ENCODE measurements at places on chromosomes 3 and 15.

GRCh38 chr3:51691949-51692348 lies 14.9 kb upstream of the GRM2 start:
- no peak for DNase-seq

DNA sequence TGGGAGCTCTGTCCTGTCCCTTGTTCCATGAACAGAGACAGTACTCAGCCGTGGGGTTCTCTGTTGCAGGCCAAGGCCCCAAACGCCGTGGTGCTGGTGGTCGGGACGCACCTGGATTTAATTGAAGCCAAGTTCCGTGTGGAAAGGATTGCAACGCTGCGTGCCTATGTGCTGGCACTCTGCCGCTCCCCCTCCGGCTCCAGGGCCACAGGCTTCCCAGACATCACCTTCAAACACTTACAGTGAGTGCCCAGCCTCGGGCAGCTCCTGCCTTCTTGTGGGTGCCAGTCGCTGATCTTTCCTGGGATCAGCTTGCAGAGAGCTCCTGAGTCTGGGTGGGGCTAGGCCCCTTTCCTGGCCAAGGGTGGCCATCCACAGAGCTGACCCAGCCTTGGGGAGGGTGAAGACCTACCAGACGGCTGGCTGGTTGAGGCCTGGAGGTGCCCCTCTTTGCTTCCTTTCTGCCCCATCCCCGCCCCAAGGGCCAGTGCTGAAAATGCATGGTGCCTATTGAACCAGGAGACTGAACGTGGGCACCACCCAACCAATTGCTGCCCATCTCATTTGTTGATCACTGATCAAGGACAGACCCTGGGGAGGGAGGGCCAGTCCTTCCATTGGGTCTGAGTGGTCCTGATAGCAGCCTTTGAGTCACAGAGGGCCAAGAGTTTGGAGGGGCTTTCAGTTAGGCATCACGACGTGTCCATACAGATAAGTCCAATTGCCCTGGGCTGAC lies 106.9 kb downstream of the LRRK1 start:
- DNase-seq, result peak; percentile 9

GRCh38 chr15:93047621-93048425 lies 41.2 kb downstream of the RGMA start:
- no peak for DNase-seq

DNA sequence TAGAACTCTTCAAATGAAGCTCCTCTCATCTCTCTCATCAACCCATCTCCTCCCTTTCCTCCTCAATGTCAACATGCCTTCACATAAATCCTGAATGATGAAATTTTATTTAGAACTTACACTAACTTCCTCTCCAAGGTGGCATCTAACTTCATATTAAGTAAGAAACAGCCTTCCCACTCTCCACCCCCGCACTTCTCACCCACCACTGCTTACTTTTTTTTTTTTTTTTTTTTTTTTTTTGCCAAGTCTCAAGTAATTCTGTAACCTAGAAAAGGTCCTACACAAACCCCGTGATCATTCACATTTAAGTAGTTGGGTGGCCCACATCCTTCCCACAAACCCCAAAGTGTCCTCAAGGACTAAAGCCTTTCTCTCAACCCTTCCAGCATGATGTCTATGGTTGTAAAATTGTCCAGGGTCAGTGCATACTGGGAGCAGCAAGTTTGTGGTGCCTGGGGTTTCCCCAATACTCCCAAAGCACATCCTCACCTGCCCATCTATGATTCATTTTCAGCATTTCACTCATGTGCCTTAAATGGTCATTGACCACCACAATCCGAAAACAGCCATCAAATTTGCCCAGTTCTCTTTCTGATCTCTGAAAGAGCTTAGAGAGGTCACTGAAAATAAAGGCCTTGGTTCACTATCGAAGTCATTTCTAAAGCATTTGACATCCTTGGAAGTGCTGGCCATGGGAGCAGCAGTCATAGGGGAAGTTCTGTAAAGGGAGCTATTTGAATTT lies 47.2 kb downstream of the CD86 start:
- DNase-seq, result no peak

GRCh38 chr3:133410191-133410892 lies 10.5 kb downstream of the BFSP2 start:
- no peak for DNase-seq

GRCh38 chr3:29789686-29790085 lies 508.8 kb downstream of the RBMS3 start:
- no peak for DNase-seq

- DNase-seq, result no peak
These were observed 22.9 kb downstream of the RAB8B start for GRCh38 chr15:63212050-63213004.

- no peak for DNase-seq
These were observed 222.8 kb downstream of the FAM43A start for GRCh38 chr3:194908496-194908895.

DNA sequence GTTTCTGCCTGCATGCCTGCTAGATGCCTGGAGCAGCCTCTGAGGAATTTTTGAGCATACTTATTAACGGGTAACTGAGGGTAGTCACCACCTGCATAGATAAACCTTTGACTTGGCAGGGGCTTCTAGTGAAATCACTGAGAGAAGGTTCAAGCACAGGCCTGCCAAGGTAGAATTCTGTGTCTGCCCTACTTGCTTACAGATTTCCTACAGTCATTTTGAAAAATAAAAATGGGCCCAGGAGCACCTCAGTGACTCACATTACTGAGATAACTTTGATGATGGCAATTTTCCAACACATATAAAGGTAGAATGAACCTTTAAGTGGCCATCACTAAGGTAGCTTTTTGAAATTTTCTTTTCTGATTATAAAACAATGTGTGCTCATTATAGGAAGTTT lies 10.8 kb downstream of the CRTAP start:
- DNase-seq, result no peak

DNA sequence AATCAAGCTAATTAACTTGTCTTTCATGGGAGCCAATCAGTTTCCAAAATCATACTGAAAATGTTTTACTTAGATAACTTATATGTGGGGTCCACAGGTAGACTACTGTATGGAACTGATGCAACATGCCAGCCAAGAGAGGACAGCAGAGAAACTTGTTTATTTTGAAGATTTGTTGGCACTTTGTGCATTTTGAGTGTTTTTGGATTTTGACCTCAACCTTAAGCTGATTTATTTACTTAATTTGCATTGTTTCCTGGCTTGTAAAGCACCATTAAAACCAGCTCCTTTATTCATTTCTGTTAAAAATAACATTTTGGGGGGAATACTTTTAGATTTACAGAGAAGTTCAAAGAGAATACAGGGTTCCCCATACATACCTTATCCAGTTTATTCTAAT lies 166.6 kb downstream of the MCTP2 start:
- DNase-seq, result no peak

DNA sequence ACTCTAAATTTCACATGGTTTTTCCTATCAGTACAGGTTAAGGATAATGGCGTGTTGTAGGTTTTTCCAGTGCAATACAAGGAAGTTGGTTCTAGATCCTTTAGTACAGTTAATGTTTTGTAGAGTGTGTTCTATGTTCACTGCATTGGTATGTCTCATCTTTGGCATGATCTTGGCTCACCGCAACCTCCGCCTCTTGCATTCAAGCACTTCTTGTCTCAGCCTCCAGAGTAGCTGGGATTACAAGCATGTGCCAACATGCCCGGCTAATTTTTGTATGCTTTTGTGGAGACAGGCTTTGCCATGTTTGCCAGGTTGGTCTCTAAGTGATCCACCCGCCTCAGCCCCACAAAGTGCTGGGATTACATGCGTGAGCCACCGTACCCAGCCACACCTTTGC lies 30.4 kb downstream of the SNRPN start:
- DNase-seq, result no peak

DNA sequence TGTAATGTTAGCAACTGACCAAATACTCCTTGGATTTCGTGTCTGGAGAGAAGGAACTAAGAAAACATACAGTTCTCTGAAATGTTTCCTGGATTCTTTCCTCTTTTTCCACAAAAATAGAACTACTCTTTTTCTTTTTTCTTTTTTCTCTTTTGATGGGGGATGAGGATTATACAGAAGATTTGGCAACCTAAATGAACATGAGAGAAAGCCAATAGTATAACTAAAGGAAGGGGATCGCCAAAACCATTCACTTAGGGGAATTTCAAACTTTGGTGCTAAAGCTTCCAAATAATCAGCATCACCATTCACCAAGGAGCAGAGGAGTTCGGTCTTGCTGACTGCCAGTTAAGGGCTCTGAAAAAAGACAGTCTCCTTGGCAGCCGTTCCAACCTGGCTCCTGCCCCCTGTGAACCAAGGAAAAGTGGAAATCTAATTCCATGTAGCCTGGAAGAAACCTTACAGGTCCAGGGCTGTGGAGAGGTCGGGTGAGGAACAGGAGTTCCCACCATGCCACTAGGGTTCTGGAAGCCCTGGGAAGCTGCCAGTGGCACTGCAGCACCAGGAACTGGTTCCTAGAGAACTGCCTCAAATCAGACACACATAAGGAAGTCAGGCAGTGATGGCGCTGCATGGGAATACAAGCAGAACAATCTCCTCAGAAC lies 176.9 kb downstream of the TNIK start:
- no peak for DNase-seq

DNA sequence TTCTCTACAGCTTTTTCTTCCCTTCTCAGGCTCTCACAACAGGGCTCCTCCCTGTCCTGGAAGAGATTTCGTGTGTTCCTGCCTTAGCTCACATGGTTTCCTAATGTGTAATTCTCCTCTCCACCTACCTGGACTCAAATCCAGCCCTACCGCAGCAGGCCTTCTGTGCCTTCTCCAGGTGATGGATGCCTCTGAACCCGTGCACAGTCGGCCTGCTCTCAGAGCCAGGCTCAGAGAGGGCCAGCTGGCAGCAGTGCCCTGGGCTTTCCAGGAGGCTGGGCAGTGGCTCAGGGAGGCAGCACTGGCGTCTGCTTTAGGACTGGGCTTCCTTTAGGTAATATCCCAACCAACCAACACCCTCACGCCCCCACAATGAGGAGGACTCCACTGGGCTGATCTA lies 123.2 kb upstream of the TMC3 start:
- DNase-seq, result no peak

- no peak for DNase-seq
These were observed 24.6 kb upstream of the MCCC1 start for GRCh38 chr3:183123891-183124290.

DNA sequence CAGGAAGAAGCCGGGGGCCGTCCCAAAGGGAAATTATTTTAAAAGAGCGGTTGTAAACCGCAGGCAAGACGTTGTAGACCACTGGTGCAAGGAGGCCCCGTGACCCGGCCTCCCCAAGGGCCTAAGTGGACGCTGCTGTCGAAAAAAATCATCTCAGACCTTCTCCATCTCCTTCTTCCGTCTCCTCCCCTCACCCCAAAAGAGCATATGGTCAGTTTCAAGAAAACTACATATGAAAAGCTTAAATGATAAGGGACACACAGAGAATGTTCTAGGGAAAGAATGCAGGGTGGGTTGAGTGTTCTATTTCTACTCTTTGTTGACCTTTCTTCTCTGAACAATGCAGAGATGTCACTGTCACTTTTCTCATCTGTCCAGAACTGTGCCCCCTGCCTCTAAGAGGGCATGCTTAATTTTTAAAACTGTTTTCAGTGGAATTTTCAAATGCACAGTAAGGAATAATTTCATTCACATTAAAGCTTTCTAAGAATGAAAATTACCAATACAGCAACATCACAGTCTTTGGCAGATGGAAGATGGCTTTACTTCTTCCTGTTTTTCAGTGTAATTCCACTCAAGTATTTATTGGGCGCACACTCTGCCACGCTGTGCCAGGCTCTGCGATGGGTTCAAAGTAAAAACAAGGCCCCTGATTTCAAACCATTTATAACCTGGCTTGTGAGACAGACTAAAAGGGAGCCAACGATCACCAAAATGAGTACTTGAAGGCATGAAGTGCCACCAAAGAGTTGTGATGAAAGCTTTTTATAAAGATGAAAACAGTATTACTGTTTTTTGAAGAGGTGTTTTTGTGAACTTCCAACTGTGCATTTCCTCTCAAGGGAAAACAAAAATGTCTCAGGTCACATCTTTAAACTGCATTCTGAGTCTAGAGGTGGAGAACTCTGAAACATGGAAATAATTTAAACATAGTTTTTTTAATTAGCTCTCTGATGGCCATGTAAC lies 891 bp upstream of the TOP2B start:
- no peak for DNase-seq

- no peak for DNase-seq
These were observed 98.4 kb downstream of the NAALADL2 start for GRCh38 chr3:174957551-174958001.

DNA sequence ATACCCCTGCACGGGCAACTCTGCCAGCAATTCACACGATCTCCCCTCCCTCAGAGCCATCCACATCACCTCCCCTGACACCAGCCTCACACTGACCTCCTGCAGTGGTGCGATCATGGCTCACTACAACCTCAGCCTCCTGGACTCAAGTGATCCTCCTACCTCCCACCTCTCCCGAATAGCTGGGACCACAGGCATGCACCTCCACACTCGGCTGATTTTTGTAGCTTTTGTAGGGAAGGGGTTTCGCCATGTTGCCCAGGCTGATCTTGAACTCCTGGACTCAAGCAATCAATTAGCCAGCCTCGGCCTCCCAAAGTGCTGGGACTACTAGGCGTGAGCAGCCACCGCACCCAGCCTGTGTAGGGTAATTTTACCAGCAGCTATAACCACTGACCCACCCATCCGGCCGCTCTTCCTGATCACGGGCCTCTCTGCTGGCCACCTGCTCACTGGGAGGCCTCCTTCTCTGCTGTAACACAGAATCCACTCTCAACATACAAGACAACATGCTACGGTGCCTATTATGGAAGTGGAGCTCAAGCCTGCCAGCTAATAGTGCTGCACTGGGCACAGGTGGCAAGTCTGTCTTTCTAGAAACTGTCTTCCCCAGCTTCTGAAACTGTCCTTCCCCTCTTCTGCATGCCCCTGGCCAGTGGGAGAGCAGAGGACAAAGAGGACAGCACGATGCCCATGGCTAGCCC lies 4.6 kb downstream of the GP9 start:
- DNase-seq, result no peak

- DNase-seq, result no peak
These were observed 58.3 kb upstream of the SLC6A11 start for GRCh38 chr3:10757821-10758130.

GRCh38 chr3:105853801-105854432 lies 14.9 kb downstream of the CBLB start:
- DNase-seq, result peak; percentile 46

DNA sequence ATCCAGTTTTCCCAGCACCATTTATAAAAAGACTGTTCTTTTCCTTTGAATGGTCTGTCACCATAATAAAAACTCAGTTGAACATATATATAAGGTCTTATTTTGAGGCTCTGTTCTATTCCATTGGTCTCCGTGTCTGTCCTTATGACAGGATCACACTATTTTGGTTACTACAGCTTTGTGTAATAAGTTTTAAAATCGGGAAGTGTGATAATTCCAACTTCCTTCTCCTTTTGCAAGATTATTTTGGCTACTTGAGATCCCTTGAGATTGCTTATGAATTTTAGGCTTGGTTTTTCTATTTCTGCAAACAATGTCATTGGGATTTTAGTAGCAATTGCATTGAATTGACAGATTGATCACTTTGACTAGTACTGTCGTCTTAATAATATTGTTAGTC lies 35.7 kb downstream of the SACM1L start:
- no peak for DNase-seq

- DNase-seq, result no peak
These were observed 80.8 kb upstream of the SKOR1 start for GRCh38 chr15:67744331-67745072.

GRCh38 chr15:35427091-35427490 lies 118.9 kb downstream of the DPH6 start:
- DNase-seq, result no peak

GRCh38 chr15:98854496-98854895 lies 153.1 kb downstream of the PGPEP1L start:
- no peak for DNase-seq
